ENCODE measurements at places on chromosomes 4 and X.

DNA sequence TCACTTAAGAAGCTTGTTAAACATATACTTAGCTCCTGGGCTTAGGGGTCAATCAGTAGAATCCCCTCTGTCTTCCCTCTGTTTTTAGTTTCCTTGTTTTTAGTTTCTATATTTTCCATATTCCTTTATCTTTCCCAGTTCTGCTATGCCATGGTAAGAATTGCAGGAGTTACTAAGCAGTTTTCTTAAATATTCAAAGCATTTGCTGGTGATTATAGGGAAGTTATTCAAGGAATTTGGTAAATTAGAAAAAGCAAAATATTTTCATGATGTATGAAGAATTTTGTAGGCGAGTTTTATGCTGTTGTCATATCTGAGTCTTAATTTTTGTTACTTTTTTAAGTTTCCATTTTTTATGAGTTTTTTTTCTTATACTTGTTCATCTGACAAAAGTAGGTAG, 91.6 kb upstream of the NUDT6 start:
- no peak for DNase-seq

DNA sequence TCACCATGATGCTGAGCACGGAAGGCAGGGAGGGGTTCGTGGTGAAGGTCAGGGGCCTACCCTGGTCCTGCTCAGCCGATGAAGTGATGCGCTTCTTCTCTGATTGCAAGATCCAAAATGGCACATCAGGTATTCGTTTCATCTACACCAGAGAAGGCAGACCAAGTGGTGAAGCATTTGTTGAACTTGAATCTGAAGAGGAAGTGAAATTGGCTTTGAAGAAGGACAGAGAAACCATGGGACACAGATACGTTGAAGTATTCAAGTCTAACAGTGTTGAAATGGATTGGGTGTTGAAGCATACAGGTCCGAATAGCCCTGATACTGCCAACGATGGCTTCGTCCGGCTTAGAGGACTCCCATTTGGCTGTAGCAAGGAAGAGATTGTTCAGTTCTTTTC, 4.0 kb downstream of the HNRNPH2 start:
- DNase-seq: no peak

DNA sequence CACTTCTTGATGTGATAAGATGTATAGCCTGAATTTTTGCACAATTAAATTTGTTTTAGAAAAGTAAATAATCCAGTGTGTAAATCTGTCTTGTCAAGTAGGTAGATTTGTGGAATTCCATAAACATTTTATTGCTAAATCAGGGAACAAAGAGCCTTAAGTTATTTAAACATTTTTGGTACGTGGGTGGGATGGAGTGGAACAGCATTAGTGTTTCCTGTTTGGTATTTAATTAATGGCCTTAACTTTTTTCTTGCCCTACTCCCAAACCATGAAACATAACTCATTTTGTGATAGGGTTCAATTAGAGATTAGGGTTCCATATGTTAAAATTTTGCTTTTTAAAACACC, 5.1 kb downstream of the NUDT9 start:
- no peak for DNase-seq

- no peak for DNase-seq
These were observed 161.4 kb upstream of the FAM9B start for GRCh38 chrX:9195199-9195880.

DNA sequence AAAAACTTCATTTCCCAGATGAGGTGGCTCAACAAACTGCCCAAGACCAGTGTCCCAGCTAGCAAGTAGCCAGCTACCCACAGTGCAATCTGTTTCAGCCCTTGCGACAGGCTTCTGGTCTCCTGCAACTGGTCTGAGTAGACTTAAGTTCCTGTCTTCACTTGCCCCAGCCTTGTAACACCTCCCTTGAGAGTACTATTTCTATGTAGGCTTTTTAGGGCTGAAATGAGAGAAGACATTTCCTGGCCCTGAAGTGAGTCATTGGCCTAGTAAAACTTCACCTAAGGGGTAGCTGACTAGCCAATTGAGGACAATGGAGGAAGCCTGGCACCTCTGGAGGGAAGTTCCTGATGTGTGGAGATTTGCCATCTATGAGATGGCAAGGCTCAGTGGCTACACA, 80.1 kb upstream of the STIM2 start:
- DNase-seq: peak; percentile 32

GRCh38 chr4:57039345-57039744, 60.6 kb downstream of the POLR2B start:
- no peak for DNase-seq
